ENCODE measurements at places on chromosomes 6 and 20.

- no peak for DNase-seq
Observed at GRCh38 chr6:36633915-36634314, 39.8 kb downstream of the SRSF3 start.

DNA sequence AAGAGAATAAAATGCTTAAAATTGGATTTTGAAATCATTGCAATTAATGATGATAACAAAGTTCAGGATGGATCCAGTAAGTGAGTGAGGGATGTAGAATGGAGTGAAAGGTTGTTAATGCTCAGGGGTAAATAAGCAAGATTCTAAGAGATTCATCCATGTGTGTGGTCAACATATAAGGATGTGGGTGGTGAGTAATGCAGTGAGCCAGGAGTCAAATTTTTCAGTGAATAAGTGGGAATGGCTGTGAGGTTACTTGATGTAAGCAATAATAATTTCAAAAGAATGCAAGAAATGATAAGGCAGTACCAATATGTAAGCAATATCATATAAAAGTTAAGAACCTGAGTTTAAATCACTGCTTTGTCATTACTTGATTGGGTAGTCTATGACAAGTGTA lies 207.5 kb upstream of the ADGRB3 start:
- DNase-seq, result no peak

- DNase-seq, result no peak
Observed at GRCh38 chr6:71011871-71012371, 55.1 kb upstream of the B3GAT2 start.

GRCh38 chr6:159809149-159809548 lies 9.1 kb downstream of the PNLDC1 start:
- no peak for DNase-seq

DNA sequence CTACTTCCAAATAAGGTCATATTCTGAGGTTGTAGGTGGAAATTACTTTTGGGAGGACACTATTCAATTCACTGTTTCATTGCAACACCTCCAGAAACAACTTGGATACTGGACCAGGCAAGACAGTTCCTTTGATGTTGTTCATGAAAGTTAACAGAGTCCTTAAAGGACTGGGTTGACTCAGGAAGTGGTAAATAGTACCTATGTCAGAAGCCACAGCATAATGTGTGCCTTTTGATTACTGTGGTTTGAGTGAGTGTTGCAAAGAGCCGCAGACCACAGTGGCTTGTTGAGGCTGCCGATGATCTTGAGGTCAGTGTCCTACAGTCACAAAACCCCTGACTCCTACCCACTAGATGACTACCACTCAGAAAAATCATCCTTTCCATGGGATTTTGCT lies 10.9 kb downstream of the IL20RA start:
- DNase-seq, result peak; percentile 59

- DNase-seq, result no peak
Observed at GRCh38 chr6:5855787-5856470, 150.8 kb downstream of the NRN1 start.

- DNase-seq, result no peak
Observed at GRCh38 chr20:906001-906520, 10.1 kb downstream of the ANGPT4 start.

DNA sequence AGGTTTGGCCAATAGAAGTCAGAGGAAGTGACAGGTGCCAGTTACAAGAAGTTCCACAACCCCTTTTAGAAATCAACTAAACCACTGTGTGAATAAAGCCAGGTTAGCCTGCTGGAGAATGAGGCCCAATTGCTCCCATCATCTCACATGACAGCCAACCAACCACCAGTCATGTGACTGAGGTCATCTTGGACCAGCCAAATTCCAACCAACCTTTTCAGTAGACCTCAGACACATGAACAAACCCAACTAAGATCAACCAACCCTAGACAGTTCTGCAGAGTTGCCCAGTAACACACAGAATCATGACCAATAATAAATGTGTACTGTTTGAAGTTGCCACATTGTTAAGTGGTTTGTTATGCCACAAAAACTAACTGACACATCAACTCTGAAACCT lies 44.6 kb upstream of the GGTLC1 start:
- peak; percentile 17 for DNase-seq

DNA sequence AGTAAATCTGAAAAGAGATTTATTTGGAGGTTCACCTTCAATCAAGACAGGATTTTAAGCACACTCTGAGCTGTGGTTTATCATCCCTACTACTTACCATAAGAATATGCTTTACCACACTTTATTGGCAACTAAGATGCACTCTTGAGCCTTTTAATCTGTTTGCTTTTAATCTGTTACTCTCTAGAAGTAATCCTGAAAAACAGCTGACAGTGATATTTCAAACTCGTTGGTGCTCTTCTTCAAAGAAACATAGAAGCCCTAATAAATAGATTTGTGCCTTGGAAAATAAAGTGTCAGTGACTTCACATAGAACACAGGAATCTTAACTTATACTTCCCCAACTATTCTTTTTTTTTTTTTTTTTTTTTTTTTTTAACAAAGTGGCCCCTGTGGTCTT lies 102.9 kb downstream of the HIVEP1 start:
- DNase-seq, result no peak

DNA sequence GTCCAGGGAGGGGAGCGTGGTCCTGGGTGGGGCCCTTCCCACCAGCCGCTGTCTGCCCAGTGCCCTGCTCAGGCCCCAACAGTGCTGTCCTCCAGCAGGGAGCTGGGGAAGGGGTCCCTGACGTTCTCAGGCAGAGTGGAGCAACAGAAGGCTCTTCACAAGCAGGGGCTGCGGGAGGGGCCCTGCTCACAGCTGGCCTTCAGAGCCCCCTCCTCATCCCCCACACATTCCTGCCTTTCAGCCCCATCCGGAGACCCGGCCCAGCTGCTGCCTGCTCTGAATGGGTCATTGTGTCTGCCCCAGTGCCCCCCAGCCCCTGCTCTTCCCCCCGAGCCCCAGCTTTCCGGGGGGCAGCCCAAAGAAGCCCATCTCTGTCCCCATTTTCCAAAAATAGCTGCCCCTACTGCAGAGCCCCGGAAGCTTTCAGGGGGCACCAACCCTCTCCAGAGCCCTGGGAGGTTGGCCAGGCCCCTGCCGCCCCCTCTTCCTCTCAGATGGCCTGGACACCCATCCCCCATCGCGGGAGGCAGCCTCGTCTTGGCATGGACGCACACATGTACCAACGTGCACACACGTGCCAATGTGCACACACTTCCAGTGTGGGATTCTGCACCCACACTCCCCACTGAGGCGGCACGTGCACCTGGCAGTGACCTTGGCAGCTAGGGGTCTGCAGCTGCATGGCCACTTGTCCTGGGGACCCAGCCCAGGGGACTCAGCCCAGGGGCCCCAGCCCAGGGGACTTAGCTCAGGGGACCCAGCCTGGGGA lies 3.7 kb downstream of the COL20A1 start:
- no peak for DNase-seq

DNA sequence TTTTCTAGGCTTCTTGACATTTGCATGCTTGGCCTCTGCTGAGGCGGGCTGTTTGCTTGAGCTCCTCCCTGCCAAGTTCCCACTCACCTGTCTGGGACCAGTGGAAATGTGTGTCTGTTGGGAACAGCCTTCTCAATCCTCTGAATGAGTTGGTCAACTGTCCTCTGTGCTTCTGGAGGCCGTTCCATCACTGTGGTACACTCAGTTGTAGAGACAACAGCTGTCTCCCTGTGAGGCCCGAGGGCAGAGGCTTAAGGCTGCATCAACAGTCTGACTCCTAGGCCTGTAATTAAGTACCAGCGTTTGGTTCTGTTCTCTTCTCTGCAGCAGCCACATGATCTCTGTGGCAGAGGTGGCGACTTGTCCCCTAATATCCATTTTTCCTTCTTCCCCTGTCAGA lies 110.9 kb downstream of the CDC5L start:
- DNase-seq, result no peak

DNA sequence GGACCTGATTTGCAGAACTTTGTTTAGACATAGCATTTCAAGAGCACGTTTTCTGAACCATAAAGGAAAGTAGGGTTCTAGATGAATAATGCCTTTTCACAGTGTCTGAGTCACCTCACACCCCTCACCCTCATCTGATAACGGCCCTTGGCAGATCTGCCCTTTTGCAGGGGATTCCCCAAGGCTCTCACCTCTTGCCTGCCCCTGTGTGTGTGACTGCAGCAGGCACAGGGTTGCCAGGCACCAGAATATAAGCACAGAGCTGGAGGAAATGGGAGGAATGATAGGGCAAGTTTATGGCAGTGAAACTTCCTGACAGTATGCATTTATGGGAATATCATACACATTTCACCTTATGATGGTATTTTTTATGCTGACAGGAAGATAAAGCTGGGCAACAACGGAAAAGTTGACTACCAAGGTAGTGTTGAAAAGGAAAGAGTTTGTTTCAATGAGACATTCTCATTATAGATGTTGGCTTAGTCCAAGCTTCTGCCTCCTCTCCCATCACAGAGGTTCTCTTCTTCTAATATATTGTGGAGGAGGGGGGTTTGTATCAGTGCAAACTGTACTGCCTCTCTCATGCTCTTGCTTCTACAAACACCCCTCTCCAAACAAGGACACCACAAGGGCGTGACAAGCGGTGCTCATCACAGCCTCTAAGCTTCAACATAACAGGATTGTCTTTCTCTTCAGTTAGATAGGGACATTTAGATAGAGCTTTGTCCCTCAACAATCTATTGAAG lies 101.5 kb upstream of the BACH2 start:
- DNase-seq, result peak; percentile 89

DNA sequence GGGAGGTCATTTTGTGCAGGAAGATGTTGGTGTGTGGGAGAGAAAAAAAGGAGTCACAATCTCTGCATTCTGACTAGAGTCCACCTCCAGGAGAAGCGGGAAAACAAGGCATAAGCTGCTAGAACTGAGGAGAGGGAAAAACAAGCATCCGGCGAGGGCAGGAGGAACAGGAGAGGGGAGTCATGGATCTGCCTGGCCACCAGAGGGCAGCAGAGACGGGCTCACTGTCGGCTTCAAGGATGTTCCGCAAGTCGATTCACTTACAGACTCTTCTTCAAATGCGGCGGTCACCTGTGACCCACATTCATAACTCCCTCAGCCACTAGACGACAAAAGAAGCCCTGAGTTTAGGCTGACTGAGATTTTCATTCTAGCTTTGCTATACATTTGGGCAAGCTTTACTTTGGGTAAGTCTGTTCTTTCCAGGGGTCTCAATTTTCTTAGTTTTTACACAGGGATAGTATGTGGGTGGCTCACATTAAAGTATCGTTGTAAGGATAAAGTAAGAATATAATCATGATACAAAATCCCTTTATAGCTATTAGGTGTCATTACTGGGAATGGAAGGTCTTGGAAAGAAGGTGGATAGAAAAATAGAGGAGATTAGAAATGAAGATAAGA lies 6.6 kb upstream of the BTNL2 start:
- peak; percentile 32 for DNase-seq

DNA sequence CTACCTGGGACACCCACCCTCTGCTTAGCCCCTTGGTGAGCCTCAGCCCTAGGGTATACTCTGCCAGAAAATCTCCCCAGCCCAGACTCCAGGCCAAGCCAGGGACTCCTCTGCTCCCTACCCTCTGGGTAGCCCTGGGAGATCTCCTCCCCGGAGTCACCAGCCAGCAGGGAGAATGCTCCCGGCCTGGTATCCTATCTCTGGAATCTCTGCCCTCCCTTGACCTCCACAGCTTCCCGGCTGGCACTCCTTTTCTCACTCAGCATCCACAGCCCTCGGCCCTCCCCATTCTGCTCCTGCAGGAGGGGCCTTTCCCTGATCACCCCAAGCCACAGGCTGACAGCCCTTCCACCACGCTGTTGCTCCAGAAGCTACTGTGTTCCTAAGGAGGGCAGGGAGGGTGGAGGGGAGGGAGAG lies 22.6 kb downstream of the NOL4L start:
- no peak for DNase-seq

DNA sequence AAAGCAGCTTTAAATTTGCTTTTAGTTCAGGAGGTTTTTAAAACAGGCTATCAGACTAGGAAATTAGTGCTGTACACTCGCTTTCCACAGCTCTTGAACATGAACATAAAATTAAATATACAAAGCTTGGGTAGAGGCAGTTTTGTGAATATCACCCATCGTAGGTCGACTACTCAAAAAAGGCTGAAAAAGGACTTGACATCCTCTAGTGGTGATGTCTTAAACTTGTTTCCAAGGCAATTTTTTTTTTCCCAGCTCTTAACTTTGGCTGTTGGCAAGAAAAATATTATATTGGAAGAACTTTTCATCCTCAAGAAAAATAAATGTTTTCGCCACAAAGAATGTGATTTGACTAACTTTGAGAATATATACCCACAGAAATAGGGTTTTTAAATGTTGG lies 2.9 kb downstream of the MAP7 start:
- DNase-seq, result no peak

GRCh38 chr20:17948442-17948841 lies 20.2 kb downstream of the SNX5 start:
- no peak for DNase-seq

- DNase-seq, result no peak
Observed at GRCh38 chr6:17107863-17108262, 6.0 kb downstream of the STMND1 start.

DNA sequence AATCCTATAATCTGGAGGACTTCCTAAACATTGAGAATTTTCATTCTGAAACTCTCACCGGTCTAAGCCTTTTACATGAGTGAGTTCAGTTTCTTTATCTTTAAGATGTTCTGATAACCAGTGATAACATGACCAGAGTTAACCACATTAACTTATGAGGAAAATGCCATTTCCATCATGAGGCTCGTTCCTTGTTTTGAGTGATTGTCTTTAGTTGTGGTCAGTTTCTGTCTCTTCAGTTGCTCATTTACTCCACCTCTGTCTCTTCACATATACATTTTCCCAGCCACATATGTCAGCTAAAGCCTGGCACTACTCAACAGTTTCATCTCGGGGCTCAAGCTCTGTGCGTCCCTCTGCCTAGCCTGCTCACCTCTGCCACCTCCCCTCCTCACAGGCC lies 70.4 kb downstream of the JAG1 start:
- no peak for DNase-seq
